ENCODE measurements at places on chromosomes 3 and 15.

GRCh38 chr15:65571971-65572370 is 39.0 kb downstream of the INTS14 start:
- no peak for DNase-seq

GRCh38 chr3:6416049-6416661 is 444.8 kb upstream of the GRM7 start:
- DNase-seq: no peak

DNA sequence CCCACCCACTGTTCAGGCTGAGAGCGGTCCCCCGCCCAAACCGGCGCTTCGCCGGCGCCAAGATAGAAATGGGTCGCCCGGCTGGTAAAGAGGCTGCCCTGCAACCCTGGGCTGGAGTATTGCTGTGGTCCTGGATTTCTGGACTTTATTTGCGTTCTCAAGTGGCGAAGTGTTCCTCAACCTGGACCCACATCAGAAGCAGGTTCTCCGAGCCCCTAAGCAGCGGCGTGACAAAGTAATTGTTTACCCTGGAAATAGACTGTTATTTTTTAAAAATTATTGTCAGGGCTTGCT is 481 bp upstream of the DYNC1LI1 start:
- DNase-seq: no peak

GRCh38 chr3:15667484-15667883 is 65.9 kb downstream of the BTD start:
- no peak for DNase-seq

DNA sequence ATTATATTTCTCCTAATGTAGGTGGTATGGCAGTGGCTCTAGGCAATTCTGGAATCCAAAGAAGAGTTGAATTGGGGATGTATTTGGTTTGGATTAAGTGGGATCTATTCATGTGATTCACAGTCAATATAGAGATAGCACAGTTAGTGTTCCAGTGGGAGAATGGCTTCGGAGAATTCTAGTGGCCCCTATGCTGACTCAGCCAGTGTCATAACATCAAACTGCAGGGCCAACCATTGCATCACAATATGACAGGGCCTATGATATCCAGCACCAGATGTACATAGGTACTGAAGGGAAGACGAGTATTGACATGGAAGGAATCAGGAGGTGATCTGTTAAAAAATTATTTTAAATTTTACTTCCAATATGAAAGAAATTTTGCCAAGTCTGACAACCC is 302.8 kb upstream of the UBE2E2 start:
- no peak for DNase-seq

- no peak for DNase-seq
Measured at GRCh38 chr15:67005294-67005996, 60.0 kb upstream of the SMAD3 start.

DNA sequence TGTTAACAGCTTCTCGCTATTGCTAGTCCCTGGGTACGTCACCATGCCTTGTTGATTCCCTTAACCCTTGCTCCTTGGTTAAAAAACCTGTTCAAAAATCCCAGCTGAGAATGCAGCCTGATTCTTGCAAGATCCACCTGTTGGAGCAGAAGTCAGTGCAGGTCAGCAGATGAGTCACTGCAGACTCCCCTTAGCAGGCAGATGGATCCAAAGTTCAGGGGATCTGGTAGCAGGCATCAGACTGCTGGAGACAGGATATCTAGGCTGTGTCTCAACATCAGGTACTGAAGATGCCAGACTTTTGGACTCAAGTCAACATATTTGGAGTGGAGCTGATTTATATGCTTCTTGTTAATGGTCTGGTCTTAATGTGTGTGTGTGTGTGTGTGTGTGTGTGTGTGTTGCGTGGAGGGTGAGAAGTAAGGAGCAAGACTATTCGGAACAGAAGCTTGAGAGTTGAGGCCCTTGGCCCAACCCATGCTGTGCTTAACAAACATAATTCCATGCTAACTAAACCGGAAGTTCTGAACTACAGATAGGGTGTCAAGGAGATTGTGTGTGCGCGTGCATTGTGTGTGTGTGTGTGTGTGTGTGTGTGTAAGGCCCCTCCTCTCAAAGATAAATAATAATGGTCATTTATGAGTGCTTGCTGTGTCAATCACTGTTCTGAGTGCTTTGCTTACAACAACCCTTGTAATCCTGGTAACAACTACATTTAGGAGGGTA is 1.0 kb upstream of the C3orf52 start:
- DNase-seq: peak; percentile 26

DNA sequence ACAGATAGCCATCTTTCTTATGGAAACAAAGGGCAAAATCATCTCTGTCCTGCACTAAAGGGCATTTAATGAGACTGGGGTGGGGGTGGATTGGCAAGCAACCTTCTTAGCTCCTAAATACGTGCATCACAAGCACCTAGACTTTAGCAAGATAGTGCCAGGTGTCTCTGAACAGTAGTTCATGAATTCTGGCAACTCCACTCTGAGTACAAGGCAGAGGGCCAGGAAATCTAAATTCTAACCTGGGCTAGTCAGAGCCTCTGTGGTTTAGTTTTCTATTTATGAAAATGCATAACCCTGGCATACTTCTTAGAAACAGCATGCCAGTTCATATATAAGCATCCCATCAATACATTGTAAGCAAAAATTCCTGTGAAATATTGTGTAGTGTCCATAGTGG is 788.5 kb downstream of the MCTP2 start:
- DNase-seq: no peak

- no peak for DNase-seq
Measured at GRCh38 chr3:179194931-179195330, 46.8 kb downstream of the PIK3CA start.

GRCh38 chr3:88005066-88005465 is 53.7 kb downstream of the CGGBP1 start:
- no peak for DNase-seq

DNA sequence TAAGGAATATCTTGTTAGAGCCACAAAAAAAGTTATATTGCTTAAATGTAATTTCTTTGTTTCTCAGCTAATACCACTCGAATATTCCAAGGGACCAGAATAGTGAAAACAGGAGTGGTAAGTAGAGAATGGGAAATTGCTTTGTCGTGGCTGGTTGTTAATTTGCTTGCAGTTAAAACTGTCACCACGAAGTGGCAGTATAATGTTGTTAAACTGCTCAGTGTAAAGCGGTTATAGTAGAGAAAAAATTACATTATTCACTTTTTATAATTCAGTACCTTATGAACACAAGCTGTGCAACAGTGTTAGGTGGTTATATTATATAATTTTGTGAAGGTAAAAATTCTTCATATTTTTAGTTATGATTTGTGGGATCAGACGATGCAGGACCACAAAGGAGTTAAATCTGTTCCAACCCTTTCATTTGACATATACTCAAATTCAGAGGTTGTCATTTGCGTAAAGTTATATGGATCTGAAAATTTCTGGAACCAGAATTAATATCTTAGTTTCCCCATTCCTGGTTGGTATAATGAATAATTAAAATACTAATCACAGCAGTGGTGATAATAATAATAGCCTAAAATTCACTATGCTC is 171.8 kb downstream of the FEZF2 start:
- DNase-seq: no peak

DNA sequence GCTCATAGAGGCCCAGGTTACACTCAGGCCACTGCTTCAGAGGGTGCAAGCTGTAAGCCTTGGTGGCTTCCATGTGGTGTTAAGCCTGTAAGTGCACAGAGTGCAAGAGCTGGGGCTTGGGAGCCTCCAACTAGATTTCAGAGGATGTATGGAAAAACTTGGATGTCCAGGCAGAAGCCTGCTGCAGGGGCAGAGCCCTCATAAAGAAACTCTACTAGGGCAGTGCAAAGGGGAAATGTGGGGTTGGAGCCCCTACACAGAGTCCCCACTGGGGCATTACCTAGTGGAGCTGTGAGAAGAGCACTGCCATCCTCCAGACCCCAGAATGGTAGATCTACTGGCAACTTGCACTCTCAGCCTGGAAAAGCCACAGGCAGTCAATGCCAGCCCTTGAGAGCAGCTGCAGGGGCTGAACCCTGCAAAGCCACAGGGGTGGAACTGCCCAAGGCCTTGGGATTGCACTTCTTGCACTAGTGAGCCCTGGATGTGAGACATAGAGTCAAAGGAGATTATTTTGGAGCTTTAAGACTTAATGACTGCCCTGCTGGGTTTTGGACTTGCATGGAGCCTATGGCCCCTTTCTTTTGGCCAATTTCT is 14.0 kb downstream of the MITF start:
- DNase-seq: no peak

DNA sequence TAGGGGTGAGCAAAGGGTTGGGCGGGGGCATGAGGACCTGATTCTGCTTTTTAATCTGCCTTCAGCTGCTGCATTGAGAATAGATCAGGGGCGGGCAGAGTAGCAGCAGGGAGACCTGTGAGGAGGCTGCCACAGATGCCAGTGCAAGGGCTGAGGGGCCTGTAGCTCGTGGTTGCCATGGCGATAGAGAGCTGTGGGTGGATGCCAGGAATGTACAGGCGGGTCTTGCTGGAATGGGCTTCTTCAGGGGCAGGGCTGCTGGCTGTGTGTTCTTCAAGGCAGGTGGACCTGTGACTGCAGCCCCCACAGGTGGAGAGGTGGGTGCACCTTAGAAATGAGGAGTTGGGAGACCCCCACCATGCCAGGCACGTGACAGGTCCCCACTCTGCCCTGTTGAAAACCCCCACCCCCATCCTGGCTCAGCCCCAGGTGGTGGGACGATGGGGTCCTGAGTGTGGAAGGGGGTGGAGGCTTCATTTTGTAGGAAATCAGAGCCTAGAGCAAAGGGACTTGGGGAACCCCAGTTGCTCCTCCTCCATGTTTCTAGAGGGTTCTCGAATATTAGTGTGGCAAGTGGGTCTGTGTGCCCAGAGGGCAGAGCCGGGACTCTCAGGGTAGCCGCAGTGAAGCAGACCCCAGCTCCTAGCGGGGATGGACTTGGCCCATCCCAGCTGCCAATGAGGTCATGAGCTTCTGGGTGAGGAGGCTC is 38.3 kb downstream of the SLC6A6 start:
- DNase-seq: no peak

GRCh38 chr3:12557473-12558100 is 700 bp downstream of the MKRN2 start:
- DNase-seq: no peak

- no peak for DNase-seq
Measured at GRCh38 chr3:186224041-186224610, 115.2 kb upstream of the ETV5 start.

GRCh38 chr15:101276501-101277037 is 716 bp downstream of the SELENOS start:
- no peak for DNase-seq

DNA sequence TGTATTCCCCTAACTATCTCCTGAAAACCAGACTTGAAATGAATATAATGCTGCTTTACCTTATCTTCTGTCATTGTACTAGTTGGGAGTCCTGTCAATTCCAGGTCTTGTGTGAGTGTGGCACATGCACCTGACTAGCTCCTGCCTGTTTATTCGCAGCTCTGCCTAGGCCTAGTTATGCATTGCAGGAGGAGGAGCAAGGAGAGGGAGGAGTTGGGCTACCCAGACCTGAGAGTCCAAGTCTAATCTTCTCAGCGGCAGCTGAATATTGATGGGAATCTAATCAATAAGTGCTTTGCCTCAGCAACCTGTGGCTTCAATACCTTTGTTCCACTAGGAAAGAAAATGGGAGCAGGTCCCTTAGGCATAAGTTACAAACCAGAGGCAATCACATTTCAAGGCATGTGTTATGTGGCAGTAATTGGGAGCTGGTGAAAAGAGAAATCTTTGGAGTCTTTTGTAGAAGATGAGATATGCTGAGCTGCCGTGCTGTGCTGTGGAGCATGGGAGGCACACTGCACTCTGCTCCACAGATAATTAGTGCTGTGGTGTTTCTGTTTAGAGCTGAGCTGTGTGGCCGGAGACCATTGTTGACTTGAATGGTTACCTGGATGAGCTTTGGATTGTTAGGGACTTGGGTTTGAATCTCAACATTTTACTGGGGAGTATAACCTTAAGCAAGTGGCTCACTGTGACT is at the start of gene SLC2A2:
Gene SLC2A2, minus strand, starts transcription at position 124 of the 697 bp plus-strand sequence. Its CDS starts 50 bp downstream, at position 74.
- DNase-seq: no peak

GRCh38 chr3:106533093-106533787 is 664.4 kb upstream of the CBLB start:
- no peak for DNase-seq

DNA sequence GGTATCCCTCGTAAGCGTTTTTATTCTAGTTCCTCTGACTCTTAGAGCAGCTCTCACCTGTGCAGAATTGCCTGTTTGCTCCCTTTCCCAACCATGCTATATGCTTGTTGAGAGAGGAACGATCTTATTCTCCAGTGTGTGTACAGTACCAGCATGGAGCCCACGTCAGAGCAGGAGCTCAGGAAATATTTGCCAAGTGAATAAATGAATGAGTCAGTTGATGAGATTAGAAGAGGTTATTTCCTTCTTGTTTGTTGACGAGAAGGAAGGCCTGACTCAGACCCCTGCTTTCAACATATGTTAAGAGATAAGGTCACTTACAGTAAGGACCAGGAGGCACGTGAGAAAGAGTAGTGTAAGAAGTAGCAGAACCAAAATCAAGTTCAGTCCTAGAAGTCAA is 106.3 kb upstream of the ABHD17C start:
- DNase-seq: no peak

- DNase-seq: no peak
Measured at GRCh38 chr3:120276767-120277166, 8.3 kb downstream of the GPR156 start.

- peak; percentile 61 for DNase-seq
Measured at GRCh38 chr3:112327371-112327951, 5.5 kb upstream of the CD200 start.

- no peak for DNase-seq
Measured at GRCh38 chr15:80816049-80816653, 37.0 kb downstream of the CEMIP start.

DNA sequence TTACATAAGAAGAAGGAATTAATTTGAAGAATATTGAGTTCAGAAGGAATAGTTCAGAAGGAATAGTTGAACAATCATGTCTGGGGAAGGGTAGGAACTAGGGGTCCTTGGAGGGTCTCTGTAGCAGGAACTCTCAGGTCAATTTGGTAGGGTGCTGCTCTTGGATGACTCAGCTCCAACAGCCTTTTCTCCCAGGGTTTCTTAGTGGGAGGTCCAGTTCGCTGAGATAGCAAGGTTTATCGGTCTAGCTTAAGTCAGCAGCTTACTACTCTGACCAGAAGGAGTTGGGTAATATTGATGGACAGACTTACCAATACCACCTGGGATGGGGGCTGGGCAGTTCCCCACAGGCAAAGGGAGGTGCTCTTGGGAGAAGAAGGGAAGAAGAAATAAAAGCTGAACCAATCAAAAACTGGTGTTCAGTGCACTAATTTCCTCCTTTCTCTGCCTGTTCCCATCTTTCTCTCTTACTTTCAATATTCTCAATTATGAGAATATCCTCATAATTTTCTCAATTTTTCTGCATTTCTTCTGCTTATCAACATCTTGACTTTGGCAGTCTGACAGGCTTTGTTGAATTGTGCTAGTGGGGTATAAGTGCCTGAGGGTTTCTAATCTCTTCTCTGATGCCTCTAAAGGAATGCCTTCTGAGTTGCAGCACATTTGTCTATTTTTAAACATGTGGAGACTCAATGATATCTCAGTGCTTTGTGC is 14.4 kb upstream of the MITF start:
- no peak for DNase-seq

DNA sequence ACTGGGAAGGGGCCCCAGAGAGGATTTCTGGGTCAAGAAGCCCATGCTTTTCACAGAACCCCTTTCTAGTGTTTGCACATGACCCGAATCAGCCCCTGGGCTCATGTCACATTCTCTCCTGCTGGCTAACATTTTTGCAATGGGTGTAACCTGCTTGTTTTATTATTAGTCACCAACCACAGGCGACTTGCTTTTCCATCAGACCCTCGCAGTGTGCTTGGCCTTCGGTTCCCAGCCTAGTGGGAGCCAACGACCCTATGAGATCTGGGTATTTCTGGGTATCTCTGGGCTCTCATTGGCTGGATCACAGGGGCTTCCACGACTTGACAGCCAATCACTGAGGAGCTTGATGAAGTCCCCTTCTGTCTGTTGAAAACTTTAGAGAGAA is 11.0 kb upstream of the FBLN2 start:
- DNase-seq: no peak

- peak; percentile 5 for DNase-seq
Measured at GRCh38 chr15:81049835-81050234, 49.1 kb downstream of the TLNRD1 start.
